ENCODE measurements at places on chromosomes 12 and 14. TPM values are rescaled to one million over a fixed set of nuclear protein-coding genes. Genes with fewer than 3 reads are reported as not detected.

GRCh38 chr12:67735868-67736267 is 87.3 kb downstream of the DYRK2 start:
- no peak for DNase-seq

- no peak for DNase-seq
Measured at GRCh38 chr12:122749569-122750332, 2.9 kb upstream of the DENR start.

Gene MAP1LC3B2
- 3.4 TPM for total RNA-seq

Gene CPNE6
- not detected for total RNA-seq

Gene CMTM5
- total RNA-seq, result not detected

Gene PRR4
- total RNA-seq, result 7.7 TPM

- no peak for DNase-seq
Measured at GRCh38 chr12:48947727-48948126, 9.6 kb downstream of the ARF3 start.

DNA sequence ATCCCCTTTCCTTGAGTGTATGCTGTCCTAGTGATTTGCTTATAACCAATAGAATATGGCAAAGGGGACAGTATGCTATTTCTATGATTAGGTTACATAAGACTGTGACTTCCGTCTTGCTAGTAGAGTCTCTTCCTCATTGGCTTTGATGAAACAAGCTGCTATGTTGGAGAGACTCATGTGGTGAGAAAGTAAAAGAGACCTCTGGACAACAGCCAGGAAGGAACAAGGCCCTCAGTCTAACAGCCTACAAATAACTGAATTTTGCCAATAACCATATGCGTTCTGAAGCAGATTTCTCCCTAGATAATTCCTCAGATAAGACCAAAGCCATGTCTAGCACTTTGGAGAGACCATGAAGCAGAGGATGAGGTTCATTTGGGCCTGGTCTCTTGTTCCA is 134.5 kb upstream of the NAV3 start:
- DNase-seq, result no peak

GRCh38 chr12:76504606-76505005 is 55.0 kb downstream of the OSBPL8 start:
- DNase-seq, result no peak

- no peak for DNase-seq
Measured at GRCh38 chr12:52043386-52044212, 7.6 kb upstream of the NR4A1 start.

Gene CD4
- total RNA-seq, result not detected

Gene ALDH2
- total RNA-seq, result not detected

DNA sequence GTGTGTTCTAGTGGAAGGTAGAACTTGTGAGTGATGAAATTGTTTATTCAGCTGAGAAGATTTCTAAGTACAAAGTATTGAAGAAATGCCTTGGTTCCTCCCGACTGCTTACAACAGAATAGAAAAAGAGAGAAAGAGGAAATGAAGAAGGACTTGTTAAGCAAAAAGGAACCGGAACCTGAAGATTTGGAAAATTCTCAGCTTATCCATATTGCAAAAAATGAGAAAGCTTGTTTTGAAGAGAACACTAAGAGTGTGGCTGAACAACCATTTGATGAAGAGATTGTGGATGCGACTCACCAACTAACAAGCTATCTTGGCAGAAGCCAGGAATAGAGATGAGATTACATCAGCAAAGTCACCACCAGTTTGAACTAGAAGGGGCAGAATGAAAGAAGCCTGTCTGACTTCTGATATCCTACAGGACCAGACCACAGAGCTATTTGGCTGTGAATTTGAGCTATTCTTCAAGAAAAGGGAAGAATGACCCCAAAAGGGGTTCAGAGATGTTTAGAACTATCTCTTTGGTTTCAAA is 15.1 kb downstream of the NDUFA9 start:
- DNase-seq, result peak; percentile 43

DNA sequence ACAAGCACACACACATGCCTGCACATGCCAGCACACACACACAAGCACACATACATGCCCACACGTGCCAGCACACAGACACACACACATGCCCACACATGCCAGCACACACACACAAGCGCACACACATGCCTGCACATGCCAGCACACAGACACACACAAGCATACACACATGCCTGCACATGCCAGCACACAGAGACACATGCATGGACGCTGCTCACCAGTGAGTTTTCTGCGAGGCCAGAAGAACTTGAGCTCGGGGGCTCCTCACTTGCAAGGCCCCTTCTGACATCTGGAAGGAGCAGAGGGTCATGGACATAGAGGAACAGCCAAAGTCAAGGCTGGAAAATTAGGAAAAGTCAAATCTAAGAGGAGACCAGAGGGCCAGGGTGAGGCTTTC is 61.2 kb upstream of the BCL11B start:
- DNase-seq, result no peak

DNA sequence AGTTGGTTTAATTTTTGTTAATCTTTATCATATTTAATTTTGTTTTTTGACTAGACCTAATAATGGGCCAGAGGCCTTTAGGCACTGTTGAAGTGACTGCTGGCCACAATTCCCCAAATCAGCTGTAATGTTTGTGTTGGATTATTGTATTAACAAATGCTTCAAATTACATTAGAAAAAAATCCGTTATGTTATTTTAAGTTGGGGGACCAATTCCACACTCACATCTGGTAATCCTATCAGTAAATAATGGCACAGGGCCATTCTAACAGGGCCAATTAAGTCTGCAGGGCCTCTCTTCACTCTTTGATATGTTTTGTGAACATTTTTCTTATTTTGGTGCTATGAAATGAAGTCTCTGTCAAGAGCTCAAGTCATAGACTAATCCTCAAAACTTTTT is 39.6 kb downstream of the CHST11 start:
- no peak for DNase-seq

GRCh38 chr12:113766131-113766878 is 199.8 kb downstream of the RBM19 start:
- no peak for DNase-seq

Gene NDUFA12
- total RNA-seq, result 112 TPM

Gene SCN8A
- 2.1 TPM for total RNA-seq

GRCh38 chr12:64057706-64058105 is 164.4 kb downstream of the KICS2 start:
- DNase-seq, result no peak

Gene MGP
- 1.3 TPM for total RNA-seq

Gene KRT72
- total RNA-seq, result not detected

DNA sequence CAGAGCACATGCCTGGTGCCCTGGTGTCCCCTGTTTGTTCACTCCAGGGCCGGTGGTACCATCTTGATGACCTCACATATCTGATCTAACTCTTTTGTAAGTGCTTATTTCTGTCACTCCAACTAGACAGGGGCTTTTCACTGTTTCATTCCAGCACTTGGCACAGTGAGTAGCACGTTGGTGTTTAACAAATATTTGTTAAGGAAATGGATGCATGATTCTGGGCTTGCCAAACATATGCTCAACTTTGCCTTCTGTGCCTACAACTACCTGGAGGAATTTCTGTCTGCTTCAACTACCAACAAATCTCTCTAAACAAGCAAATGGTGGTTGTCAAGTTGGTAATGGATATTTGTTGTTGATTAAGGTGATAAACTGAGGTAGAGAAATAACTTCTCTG is 31.6 kb downstream of the PDE6H start:
- DNase-seq, result no peak

DNA sequence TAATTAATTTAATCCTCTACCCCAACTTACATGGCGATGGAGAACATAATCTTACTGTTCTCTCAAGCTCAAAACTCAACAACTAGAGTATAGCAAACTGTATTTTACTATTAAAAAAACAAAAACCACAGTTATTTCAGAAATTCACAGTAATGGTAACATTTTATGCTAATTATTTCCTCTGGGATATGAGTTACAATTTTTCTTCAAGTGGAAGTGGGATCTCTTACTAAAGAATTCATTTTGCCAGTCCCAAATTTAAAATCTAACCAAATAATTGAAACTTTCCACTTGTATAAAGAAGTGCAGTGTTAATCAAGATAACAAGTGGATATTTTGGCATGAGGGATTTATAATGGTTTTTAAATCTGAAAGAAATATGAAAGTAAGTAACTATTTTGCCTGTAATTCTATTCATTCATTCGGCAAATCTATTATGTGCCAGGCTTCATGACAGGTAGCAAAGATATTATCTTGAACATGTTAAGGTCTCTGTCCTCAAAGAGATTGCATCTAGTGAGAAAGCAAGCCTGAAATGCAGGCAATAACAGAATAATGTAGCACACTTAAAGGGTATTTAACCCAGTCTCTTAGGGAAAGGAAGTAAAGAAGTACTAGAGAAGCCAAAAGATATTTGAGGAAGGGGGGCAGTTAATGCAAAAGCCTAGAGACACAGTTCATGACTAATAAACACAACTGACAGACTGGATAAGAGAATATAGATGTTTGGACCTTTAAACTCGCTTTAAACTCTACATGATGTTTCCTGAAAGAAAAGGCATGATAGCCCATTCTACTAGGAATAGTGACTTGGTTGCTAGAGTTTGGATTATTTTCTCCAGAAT is 44.0 kb downstream of the TAOK3 start:
- DNase-seq, result no peak

Gene MYH6
- total RNA-seq, result not detected

Gene PAPLN
- 2.8 TPM for total RNA-seq

- peak; percentile 76 for DNase-seq
Measured at GRCh38 chr14:96098309-96098998, 59.3 kb downstream of the C14orf132 start.

Gene ESRRB
- total RNA-seq, result 0.22 TPM
